ENCODE measurements at places on chromosomes 1 and 21.
A peak's percentile ranks its signal among the peaks of the same experiment; 100 is the strongest.

GRCh38 chr1:209241487-209241886 lies 342.0 kb upstream of the CAMK1G start:
- DNase-seq, result no peak

DNA sequence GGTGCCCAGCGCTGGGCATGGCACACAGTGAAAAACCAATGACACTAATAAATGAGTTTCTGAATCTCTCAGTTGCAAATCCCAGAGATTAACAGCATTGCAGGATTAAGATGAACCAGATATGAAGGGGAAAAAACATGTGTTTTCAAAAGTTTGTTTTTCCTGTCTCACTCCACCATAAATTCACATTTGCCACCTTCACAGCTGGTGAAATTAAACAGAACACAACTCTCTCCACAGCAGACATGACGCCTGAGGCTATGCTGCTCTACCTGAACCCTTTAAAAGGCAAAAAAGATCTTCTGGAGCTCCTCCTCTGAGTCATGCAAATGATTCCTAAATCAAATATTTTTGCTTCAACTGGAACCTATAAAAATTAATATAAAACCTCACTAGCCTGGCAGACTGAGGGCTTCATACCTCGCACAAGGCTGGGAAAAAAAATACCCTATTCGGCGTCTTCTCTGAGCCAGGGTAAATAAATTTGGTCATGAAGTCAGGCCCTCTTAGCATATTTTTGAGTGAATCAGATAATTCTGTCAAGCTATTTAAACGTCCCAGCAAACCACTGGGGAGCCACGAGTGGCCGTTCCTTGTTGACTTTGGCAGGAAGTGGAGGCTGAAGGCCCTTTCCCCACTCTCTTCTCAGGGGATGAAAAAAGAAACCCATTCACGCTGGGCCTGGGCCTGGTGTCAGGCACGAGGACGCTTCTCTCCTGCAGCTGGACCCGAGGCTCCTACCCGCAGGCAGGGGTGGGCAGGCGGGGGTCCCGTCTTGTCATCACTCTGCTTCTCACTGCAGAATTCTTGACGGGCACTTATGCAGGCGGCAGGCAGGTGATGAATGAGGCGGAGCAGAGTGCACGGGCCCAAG lies 53.0 kb downstream of the DMRTB1 start:
- DNase-seq, result peak; percentile 81

DNA sequence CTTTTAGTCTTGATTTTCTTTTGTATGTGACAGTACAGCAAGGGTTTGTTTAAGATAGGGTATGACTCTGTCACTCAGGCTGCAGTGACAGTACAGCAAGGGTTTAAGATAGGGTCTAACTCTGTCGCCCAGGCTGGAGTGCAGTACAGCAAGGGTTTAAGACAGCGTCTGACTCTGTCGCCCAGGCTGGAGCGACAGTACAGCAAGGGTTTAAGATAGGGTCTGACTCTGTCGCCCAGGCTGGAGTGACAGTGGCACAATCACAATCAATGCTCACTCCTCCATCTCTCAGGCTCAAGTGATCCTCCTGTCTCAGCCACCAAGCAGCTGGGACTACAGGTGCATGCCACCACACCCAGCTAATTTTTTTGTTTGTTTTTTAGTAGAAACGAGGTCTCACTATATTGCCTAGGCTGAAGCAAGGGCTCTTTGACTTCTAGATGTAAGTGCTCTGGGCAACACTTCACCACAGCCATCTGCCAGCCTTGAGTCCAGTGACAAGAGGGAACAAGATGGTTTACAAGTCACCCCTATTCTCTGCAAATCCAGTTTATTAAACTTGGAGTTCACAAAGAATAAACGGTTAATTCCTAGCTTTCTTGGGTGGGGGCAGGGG lies 965 bp upstream of the SH2D5 start:
- no peak for DNase-seq

DNA sequence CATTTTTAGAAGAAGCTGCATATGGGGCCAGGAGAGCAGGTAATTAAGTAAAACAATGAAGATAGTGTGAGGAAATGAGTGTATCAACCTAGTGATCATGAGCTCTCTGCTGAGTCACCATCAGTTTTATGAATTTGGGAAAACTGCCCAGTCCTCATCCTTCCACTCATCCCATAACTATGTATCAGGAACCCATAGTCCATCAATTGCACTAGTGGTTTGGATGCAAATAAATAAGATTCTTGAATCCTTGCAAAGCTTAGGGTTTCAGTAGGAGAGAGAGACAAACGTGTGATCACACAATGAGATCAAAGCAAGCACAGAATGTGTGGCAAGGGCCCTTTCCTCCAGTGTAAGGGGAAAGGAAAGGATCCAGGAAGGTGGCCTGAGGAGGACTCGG lies 145.6 kb downstream of the ZZZ3 start:
- peak; percentile 41 for DNase-seq

- no peak for DNase-seq
Measured at GRCh38 chr21:39313042-39313570, 326 bp downstream of the BRWD1 start.

DNA sequence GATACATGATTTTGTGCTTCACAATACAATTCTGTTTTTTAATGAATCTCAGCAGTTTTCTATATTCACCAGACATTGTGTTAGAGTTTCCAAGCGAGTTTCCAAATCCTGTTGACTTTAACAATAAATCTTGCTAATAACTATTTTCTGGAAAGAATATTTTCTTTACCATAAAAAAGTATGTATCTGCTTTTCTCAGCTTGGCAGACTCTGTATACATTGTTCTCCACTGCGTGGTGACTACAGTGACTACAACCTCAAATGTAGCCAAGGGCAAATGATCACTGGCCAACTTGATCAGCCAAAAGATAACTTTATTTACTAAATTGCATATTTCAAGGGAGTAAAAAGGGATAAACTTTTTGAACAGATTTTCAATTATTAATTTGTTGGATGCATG lies 325.9 kb upstream of the ADAMTS5 start:
- no peak for DNase-seq

DNA sequence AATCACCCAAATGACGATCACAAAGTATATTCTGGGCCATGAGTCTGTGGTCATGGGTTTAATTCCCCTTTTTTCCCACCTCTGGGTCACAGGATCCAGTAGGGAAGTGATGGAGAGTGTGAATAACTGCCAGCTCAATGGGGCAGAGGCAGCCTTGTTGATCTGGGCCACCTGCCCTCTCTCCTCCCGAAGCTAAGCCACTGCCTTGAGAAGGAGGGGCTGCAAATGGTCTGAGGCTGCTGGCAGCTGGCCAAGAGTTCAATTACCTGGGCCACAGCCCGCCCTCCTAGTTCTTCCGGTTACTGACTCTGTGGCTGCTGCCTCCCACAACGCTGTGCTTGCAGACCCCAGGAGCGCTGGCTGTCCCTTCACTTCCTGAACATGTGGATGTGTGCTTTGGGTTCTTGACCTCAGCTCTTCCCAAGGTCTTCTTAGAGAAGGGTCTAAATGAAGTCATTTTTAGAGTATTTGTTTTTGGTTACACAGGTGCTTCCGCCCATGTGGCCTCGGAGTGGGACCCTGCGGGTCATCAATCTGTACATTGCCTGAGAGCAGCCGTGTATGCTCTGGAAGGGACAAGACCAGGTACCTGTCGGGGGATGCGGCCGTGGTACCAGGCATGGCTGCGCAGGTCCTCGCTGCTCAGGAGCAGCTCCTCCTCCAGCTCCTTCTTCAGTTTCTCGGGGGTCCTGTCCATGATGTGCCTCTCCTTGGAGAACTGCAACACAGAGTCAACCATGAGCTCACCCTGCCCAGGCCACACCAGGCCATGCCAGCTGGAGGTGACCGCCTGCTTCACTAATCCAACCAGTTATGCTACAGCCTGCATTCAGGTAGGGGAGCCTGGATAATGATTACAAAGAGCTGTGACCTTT lies 89.7 kb downstream of the BCAR3 start:
- no peak for DNase-seq

GRCh38 chr1:19438516-19439195 lies 46.7 kb downstream of the CAPZB start:
- DNase-seq, result no peak

DNA sequence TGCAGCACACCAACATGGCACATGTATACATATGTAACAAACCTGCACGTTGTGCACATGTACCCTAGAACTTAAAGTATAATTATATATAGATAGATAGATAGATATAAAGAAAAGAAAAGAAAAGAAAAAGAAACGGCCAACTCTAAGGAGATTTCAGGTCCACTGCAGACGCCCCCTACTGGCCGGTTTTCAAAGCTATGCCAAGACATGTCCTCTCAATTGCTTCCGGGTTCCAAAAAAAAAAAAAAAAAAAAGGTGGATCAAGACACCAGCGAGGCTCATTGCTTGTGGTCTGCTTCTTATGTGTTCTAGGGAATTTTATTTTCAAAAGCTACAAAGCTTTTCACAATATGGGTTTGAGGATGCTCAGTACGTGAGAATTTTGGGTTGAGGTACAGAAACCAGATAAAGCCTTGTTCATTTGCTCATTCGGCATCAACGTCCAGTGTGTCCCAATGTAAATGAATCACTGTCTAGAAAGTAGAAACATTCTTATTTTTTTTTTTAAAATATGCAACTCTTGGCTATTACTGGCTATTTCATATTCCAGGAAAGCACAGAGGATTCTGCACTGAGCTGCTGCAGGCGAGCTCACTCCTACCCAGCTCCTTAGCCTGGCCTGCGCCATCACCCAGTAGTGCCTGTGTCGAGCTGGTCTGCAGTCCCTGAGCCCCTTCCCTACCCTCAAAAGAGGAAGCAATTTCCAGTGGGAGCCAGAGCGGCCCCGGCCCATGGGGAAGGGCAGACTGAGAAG lies 643.0 kb downstream of the KIF26B start:
- no peak for DNase-seq

- DNase-seq, result no peak
Measured at GRCh38 chr1:101005183-101005582, 20.4 kb downstream of the DPH5 start.

DNA sequence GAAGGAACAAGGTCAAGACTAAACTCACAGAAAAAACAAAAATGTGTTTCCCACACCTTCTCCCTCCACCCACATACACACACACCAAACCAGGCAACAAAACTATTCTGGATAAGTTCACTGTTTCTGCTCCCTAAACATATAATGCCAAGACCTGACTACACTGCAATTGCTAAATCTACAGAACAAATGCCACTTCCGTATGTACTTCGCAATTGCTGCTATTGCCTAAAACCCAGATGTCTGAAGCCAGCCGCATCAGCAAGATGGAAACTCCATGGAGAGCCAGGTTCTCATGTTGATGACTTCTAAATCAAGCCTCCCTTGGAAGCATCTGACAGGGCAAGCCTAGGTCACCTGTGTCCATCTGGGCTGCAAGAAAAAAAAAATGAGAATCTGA lies 8.3 kb upstream of the AIM2 start:
- no peak for DNase-seq

DNA sequence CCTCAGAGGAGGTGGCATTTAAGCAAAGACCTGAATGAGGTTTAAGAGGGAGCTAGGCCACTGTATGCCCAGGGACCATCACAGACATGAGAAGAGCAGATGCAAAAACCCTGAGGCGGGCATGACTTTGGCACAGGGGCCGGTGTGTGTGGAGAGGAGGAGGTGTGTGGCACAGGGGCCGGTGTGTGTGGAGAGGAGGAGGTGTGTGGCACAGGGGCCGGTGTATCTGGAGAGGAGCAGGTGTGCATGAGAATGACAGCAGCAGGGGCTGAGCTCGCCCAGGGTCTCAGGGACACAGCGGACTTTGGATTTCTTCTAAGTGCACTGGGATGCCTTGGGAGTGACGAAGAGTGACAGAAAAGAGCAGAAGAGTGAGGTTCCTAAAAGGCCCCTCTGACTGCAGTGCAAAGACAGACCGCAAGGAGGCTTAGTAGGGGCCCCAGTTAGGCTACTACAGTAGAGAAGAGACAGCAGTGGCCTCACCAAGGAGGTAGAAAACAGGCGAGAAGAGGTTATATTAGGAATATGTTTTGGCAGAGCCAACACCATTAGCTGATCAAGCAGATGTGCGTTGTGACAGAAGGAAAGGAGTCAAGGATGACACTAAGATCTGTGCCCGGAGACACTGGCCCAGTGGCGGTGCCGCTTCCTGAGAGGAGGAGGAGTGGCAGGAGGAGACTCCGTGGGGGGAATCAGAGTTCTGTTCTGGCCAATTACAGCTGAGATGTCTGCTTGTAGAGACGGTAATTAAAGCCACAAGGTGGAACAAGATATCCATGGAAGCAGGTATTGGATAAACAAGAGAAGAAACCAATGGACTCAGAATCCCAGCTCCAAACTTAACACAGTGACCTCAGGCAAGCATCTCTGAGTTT lies 18.4 kb downstream of the ZBTB17 start:
- no peak for DNase-seq

DNA sequence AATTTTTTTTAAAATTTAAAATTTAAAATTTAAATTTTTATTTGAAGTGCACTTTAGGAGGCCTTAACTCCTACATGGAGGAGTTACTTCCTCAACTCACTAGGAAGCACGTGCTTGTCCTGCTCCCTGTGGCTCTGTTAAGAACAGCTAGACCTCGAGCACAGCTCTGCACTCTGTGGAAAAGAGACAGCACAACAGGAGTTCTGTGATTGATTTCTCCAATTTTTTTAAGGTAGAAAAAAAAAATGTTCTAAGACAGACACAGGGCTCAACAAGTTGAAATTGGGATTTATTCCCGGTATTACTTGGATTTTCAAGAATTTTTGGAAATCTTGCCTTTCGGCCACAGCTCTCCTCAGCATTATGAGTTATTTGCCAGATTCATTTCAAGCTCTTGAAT lies 356.6 kb upstream of the LYPLAL1 start:
- DNase-seq, result no peak

DNA sequence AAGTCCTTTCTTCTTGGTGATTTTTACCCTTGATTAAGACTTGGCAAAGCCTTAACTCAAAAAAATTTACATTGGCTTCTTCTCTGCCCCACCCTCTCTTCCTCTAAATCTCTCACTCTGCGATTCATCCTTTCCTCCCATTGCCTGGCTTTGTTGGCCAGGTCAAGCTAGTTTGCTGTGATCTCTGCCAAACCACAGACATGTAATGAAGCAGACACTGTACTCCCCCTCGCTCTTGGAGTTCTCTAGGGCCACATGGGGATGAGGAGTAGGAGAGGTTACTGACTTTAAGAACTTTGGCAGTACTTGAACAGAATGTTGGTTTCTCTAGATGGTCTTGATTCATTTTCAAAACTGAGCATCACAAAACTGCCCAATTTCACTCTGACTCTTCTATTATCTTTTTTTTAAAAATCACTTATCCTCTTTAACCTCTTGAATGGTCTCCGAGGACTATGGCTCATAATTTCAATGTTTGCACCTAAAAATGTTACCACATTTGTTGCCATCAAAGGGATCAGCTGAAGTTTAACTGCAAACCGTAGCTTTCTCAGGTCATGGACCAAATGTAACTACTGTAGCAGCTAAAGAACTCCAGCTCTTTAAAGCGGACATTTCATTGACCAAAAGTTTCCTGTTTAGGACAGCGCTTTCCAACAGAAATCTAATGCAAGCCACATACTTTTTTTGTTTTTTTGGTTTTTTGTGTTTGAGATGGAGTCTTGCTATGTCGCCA lies 62.7 kb upstream of the IPO9 start:
- DNase-seq, result no peak

GRCh38 chr1:206658264-206658980 lies 23.1 kb downstream of the DYRK3 start:
- DNase-seq, result no peak

GRCh38 chr1:35190784-35191183 lies 2.2 kb downstream of the SFPQ start:
- DNase-seq, result no peak
